ENCODE measurements at places on chromosomes 4 and X.

DNA sequence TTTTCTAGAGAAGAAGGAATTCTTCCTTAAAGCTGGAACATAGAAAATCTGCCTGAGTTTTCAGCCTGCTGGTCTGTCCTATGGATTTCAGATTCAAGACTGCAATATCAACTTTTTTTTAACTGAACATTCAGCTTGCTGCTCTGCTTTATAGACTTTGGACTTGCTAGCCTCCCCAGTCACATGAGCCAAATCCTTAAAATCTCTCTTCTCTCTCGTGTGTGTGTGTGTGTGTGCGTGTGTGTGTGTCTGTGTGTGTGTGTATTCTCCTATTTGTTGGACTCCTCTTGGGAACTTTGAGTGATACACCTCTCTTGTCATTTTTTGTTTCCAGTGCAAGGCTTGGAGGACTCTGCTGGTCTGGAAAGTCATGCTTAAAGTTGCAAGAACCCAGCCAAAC is 6.8 kb upstream of the TBC1D19 start:
- no peak for DNase-seq

- no peak for DNase-seq
Measured at GRCh38 chrX:45261005-45261404, 60.3 kb upstream of the DIPK2B start.

DNA sequence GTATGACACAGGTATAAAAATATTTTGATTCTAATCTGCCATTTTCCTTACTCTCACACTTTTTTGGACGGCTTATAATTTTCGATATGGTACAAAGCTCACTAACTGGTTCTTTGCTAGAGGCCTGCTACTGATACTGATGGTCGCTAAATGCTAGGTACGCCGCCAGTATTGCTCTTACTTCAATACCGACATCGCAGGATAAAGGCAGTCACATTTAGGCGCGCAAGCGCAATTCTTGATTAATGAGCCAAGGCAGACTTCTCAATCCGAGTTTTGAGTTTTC is 557 bp upstream of the USP38 start:
- DNase-seq, result no peak

GRCh38 chrX:130669233-130669632 is 233.8 kb downstream of the ENOX2 start:
- peak; percentile 66 for DNase-seq

DNA sequence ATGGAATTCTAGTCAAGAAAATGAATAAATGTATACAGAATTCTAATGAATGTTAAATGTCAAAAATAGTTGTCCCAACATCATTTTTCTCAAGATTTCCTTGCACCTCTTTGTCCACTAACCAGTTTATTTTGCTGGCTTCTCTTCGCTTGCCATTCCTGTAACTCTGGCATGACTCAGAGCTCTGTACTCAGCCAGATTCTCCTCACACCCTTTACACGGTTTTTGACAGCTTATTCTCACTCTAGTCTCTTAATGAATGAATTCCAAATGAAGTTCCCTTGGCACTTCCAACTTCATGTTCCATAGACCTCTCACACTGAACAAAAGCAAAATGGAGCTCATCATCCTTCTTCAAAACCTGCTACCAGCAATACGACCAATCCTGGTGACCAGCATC is 419.3 kb upstream of the SLIT2 start:
- DNase-seq, result no peak

DNA sequence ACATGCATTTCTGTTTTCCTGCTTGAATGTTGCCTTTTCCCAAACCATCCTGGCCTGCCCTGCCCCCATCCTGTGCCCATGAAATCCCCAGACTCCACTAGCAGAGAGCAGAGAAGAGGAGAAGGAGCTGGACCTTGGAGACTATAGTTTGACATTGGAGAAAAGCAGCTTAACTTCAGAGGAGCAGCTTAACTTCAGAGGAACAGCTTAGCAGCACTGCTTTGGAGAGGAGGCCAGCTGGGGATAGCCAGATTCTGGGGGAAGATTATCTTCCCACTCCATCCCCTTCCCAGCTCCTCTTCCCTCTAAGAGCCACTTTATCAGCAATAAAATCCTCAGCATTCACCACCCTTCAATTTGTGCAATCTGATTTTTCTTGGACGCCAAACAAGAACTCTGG is 443.0 kb downstream of the PCDH10 start:
- DNase-seq, result no peak

- DNase-seq, result no peak
Measured at GRCh38 chr4:8385106-8385505, 55.4 kb downstream of the ACOX3 start.
